GM10248 (cell line): ENCODE measurements at places on chromosomes 3 and 15.
A peak's percentile ranks its signal among the peaks of the same experiment; 100 is the strongest.

DNA sequence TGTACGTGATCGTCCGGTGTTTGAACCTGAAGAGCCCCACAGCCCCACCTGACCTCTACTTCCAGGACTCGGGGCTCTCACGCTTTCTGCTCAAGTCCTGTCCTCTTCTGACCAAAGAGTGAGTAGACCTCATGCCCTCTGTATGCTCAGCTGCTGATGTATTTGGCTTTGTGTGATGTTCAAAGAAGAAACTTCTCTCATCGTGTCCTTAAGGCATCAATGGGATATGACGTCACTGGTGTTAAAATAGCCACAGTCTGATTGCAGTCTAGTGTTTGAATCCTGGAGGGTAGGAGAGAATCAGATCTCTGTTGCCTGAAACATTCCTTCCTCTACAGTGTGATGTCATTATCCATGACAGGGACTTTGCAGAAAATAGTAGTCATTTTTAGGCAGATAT, 28.1 kb downstream of the ABHD2 start:
- no peak for DNase-seq

GRCh38 chr3:149654188-149654601, 3.6 kb downstream of the WWTR1 start:
- DNase-seq, result no peak

- peak; percentile 44 for DNase-seq
These were observed 15.5 kb upstream of the PPP1R2 start for GRCh38 chr3:195558602-195559001.

GRCh38 chr15:85381850-85382751, 1.7 kb downstream of the AKAP13 start:
- DNase-seq, result no peak
